Umbilical cord (tissue), 2 donors: ENCODE measurements at places on chromosomes 11 and 22. TPM values are rescaled to one million over a fixed set of nuclear protein-coding genes. Genes with fewer than 3 reads are reported as not detected.

The BATF2 gene
- total RNA-seq, result not detected

The THY1 gene
- 148 TPM for total RNA-seq

The DGCR6 gene
- total RNA-seq, result 11.6 TPM

The OR4C6 gene
- total RNA-seq, result 0.72 TPM

The ZNRF3 gene
- 7.7 TPM for total RNA-seq

The GGTLC2 gene
- total RNA-seq, result not detected

The OR8D1 gene
- 7.9 TPM for total RNA-seq

The NCF4 gene
- total RNA-seq, result 13.5 TPM

DNA sequence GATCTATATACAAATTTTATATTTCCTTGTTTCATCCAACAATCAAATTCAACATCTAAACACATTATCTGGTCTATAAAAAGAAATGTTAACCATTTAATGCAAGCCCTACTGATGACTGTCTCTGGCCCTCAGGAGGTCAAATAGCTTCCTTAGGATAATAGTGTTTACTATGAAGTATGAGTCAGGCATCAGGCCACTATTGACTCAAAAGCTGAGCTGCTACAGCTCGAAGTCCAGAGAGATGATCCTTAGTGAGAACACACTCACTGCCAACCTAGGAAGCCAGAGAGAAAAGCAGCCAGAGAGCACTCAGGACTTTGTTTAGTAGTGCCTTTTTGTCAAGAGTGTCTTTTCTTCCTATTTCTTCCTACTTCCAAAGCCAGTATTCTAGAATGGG is 171.8 kb downstream of the SOX6 start:
- peak; percentile 76 for DNase-seq

DNA sequence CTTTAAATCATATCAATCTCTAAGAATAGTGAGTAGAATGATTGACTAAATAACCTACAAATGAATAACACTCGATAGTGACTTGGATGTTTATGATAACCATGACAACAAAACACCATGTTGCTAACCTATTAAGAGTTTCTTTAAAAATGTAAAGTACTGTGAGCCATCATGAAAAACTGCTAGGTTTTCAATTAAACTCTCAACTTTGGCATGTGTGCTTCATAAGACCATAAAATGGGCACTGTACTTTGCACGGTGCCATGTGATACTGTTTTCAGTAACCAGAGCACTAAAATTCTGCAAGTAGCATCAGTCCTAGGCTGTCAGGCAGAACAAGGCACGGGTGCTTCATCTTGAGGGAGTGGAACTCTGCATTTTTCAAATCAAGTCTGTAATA is 96.2 kb upstream of the TRIM77 start:
- peak; percentile 7 for DNase-seq

GRCh38 chr11:58784995-58785394 is 53.3 kb upstream of the GLYAT start:
- no peak for DNase-seq

- no peak for DNase-seq
These were observed 178.0 kb downstream of the DSCAML1 start for GRCh38 chr11:117618982-117619355.
